ENCODE measurements at places on chromosomes 11 and 22.

- DNase-seq: no peak
These were observed 7.3 kb upstream of the PKNOX2 start for GRCh38 chr11:125157118-125157733.

- DNase-seq: no peak
These were observed 56.0 kb downstream of the ZNRF3 start for GRCh38 chr22:28939394-28939793.

DNA sequence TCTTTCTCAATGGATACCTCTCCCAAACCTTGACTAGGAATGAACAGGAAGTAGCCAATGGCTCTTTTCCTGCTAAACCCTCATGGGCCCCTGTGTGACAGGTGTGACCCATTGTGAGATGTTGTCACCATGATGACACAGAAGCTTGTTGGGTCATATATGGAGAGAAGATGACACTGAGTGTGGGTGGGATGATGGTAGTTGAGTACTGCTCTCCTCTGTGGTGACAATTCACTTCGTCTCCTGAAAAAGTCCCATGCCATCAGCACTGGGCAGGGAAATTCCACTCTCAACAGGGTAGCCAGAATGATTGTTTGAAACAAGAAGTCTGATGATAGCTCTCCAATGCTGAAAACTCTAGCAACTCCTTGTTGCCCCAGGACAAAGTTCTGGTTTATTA is 94.0 kb upstream of the SEZ6L start:
- DNase-seq: no peak

- no peak for DNase-seq
These were observed 1.6 kb downstream of the BSX start for GRCh38 chr11:122979815-122980595.

DNA sequence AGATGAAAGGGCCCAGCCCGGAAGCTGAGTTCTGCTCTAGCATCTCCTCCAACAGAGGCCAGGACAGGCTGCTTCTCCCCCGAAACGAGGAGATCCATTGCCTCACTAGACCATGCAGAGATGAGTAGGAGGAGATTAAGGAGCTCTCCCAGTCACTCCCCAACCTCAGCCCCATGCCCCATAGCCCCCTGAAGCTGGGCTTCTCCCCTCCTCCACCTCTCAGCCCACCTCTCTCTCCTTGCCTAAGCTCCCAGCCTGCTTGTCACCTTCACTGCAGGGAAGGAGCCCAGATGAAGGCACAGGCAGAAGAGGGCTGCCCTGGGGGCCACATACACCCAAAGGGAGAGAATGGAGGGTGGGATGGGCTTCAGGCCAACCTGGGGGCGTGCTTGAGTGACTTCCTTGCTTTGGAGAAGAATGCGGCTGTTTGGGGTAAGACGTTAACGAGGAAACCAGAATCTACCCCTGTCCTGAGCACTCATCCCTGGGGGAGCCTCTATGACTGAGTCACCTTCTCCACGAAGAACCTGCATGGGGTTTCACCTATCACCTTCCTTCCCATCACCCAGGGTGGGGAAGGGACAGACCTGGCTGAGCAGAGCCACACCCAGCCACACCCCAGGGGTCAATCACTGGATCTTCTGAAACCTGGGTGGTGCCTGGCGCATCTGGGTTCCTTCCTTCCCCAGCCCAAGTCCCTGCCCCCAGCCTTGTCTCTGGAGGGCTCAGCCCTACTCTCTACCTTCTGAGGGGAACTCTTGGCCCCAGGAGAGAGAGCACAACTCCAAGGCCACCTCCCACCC is 11.6 kb upstream of the GNAZ start:
- DNase-seq: no peak

DNA sequence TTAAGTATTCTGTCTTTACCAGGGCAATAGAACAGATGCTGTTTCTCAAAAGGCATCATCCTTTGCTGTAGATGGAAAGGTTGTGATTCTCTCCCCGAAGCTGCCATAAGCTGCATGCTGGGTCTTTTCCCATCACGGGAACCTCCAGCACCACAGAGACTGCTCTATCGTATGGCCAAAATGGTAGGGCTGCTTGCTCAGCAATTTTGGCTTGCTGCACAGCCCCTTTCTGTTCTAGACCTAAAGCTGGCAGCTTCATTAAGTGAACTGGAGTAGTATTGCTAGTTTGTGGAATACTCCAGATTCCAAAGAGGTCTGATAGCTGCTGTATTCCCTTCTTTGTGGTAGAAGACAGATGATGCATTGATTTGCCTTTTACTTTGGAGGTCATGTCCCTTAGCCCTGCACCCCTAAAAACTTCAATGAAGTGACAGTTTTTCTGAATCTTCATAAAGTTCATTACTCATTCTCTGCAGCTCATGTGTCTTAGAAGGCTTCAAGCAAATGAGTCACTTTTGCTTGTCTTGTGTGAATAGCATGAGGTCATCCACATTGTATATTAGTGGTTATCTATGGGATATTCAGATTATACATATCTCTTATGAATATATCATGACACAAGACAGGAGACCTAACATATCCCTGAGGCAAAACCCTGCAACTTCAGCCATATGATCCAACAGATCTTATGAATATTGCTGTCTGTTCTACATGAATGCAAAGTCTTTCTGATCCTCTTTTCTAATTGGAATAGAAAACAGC is 245.3 kb downstream of the FAM76B start:
- DNase-seq: no peak

GRCh38 chr11:7572001-7572712 is 58.4 kb downstream of the PPFIBP2 start:
- DNase-seq: no peak

- DNase-seq: no peak
These were observed 172.7 kb downstream of the FAT3 start for GRCh38 chr11:92397221-92397755.

GRCh38 chr11:762421-763072 is 14.7 kb downstream of the GATD1 start:
- DNase-seq: no peak

GRCh38 chr22:36796552-36797175 is 20.2 kb downstream of the PVALB start:
- no peak for DNase-seq

GRCh38 chr22:33984656-33985285 is 64.5 kb upstream of the LARGE1 start:
- no peak for DNase-seq

DNA sequence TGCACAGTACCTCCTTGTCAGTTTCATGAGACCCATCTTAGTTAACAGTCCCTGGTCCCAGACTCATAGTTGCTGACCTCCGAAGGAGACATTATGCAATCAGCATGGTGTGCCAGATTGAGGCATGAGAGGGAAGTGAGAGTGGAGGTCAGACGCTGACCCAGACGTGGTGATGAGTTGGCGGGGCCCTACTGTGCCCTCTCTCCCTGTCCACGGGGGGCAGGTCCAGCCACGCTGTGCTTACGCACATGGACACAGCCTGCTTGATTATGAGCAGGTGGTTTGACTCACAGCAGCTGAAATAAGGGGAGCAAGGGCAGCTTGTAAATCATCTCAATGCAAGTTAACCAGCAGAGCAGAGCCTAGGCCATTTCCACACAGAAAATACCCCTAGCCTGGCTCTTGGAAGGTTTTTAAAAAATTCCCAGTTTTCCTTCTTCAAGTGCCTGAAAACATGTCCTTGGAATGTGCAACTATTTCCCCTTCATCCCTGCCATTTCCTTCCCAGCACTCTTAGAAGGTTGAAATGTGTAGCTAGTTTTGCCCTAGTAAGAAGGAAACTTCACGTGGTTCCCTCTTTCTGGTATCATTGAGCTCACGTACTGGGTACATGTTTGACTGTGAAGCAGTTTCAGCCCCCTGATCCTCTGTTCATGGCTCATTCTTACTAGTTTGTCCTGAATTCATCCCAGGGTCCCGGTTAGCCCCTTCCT is 122.6 kb upstream of the SORL1-AS1 start:
- no peak for DNase-seq

- no peak for DNase-seq
These were observed 113.7 kb downstream of the ETS1 start for GRCh38 chr11:128473636-128474035.

- no peak for DNase-seq
These were observed 17.6 kb upstream of the ASCC2 start for GRCh38 chr22:29855611-29856181.

DNA sequence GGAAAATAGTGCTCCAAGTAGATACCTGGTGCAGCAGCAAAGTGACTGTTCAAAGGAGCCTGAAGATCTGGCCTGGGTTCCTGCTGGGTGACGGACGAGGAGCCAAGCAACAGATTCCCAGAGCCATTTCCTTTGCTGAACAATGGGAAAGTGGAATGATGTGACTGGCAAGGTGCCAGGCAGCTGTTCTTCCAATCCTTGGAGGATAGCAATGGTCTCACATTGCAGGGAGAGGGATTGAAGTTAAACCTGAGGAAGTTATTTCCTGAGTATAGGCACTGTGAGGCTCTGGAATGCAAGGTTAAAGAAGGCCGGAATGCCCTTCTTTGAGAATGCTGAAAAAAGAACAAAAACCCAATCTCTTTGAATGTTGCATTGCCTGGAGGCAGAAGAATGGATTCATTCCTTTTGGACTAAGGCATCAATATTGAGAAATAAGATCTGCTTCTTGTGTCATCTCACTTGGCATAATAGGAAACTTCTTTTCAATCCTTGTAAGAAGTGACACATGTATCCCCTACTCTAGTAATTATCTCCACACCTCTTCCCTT is 223.8 kb downstream of the BLID start:
- DNase-seq: no peak

GRCh38 chr11:10808235-10808552 is 532 bp downstream of the EIF4G2 start:
- no peak for DNase-seq

- DNase-seq: no peak
These were observed 193.6 kb downstream of the FAM76B start for GRCh38 chr11:95595973-95596489.

- DNase-seq: no peak
These were observed 128.2 kb downstream of the PHF21B start for GRCh38 chr22:44881624-44882023.

DNA sequence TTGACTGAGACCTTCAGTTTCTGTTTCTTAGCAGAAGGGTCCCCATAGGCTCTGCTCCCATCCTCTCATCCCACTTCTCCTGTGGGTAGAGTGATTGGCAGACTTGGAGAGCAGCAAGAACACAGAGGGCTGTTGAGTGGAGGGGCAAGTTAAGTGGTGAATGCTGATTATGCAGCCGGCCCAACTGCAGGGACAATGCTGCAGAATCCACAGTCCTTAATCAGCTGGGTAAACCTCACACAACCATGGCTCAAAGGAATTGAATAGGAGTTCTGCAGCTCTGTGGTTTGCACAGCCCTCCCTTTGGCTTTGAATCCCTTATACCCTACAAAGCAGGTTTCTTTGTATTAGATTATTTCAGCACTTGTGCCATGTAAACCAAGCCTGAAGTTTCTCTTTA is 161.1 kb downstream of the NAV2 start:
- no peak for DNase-seq

GRCh38 chr11:58142761-58143160 is 17.4 kb upstream of the OR9I1 start:
- DNase-seq: no peak

GRCh38 chr11:14672635-14673034 is 29.0 kb downstream of the PDE3B start:
- DNase-seq: no peak

DNA sequence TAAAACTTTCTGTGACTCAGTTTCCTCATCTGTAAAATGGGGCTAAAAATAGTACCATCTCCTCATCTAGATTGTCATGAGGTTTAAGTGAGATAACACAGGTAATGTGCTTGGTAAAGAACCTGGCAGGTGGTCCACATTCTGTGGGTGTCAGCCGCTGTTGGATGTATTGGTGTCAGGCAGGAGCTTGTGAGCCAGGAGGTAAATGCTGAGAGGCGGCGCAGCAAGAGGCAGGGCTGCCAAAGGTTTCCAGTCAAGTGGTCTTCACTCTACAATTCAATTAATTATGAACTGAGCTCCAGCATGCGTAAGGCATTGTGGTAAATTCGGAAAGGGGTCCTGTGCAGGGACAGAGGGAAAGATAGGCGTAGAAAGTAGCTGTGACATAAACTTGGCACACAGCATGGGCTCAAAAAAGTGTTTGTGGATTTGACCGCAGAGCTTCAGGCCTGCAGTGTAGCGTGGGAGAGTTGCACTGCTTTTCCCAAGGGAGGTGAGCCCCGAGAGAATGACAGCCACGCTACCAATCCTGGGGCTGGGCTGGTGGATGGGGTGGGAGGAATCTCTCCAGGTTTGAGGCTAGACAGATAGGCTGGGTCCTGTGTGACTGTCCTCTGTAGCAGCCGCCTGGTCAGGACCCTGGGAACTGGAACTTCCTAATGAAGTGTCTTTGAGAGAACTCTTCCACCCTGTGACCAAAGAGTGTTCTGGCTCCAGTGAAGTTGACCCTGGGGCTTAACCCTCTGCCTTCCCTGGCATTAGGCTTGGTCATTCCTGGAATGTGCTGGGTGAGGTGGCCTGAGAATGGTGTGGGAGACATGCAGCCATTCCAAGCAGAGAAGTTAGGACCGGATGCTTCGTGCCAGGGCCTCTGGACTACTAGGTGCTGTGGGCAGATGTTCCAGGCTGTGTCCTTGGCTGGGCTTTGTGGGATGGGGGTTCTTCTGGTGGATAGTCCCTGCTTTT is 122.4 kb downstream of the FEZ1 start:
- DNase-seq: no peak

- DNase-seq: no peak
These were observed 29.2 kb upstream of the MUC5AC start for GRCh38 chr11:1128311-1129142.

- peak; percentile 55 for DNase-seq
These were observed 58.2 kb upstream of the THY1 start for GRCh38 chr11:119481021-119481666.

GRCh38 chr11:69213964-69214363 is 58.2 kb downstream of the SMIM38 start:
- no peak for DNase-seq

GRCh38 chr11:108351468-108351867 is 115.9 kb downstream of the C11orf65 start:
- no peak for DNase-seq

DNA sequence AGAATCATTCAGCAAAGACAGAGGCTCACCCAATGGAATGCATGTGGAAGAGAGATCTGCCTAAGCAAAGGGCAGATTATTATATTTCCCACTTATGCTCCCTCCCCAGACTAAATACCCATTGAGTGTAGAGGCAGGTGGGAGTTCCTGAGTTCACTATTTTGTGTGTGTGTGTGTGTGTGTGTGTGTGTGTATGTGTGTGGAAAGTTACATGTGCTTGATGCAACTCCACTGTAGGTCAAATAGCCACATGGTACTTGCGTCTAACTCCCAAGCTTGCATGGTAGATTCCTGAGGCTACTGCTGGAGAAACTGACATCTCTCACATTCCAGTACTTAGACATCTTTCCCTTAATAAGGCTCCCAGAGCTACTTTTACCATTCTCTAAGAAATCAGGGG is 3.4 kb upstream of the COPB1 start:
- no peak for DNase-seq

Data from stimulated activated naive CD4-positive, alpha-beta T cell (primary cell).